CD8-positive, alpha-beta memory T cell (primary cell): ENCODE measurements at places on chromosomes 6 and 20. TPM values are rescaled to one million over a fixed set of nuclear protein-coding genes. Genes with fewer than 3 reads are reported as not detected.

Gene ZBTB46
- polyA plus RNA-seq: 0.08 TPM

DNA sequence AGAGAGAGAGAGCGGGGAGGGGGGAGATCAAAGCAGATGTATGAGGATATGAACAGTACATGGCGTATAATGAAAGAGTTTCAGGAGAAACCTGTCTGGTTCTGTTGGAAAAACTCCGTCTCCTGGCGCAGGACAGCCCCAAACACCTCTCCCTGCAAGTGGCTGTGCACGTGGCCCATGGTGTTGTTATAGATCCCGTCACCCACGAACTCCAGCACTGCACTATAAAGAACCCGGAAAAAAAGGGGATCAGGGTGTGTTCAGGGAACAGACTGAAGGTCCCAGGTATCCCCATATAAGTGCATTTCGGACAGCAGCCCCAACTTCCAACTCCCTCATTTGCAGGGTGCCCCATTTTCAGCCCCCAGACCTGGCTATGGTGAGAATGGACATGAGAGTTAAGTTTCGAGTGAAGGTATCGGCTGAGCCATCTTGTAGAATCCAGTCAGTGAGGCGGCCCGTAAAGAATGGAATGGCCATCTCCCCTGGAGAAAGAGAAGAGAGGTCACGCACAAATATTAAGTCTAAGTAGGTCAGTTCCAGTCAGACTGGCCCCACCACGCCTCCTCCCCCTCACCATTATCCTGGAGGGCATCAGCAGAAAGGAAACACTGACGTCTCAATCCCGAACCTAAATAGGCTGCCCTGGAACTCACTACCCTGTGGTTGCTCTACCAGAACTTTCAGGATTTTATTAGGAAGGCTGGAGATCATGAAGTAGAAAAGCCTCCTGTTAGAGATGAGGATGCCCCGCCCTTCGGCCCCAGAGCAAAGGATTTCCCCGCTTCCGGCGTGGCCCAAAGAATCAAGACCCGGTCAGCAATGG lies 1.3 kb downstream of the TAP1 start:
- no peaks in the 10 kb centered on the region for H3K27me3 ChIP-seq
- peak overlapping the region; percentile 97 for H3K27ac ChIP-seq

GRCh38 chr20:50569864-50570836 lies 60.0 kb downstream of the PTPN1 start:
- H3K36me3 ChIP-seq: peaks cover 48% of the 10 kb centered on the region
- H3K27me3 ChIP-seq: no peaks in the 10 kb centered on the region
- no peak for DNase-seq
- H3K4me3 ChIP-seq: no peak overlapping the region
- H3K27ac ChIP-seq: peak overlapping the region; percentile 18

GRCh38 chr6:107114926-107115694 lies at the start of gene BEND3:
Gene BEND3, minus strand, starts transcription at chr6:107115515. Its CDS starts 16,230 bp downstream, at chr6:107099285.
- no peaks in the 10 kb centered on the region for H3K27me3 ChIP-seq
- DNase-seq: peak; percentile 28
- peak within 1 kb of the TSS; percentile 55 for H3K4me3 ChIP-seq

GRCh38 chr6:89928604-89929003 lies 34.3 kb downstream of the GJA10 start:
- H3K4me3 ChIP-seq: no peak overlapping the region
- no peak for DNase-seq
- peaks cover 3% of the 10 kb centered on the region for H3K36me3 ChIP-seq
- no peaks in the 10 kb centered on the region for H3K27me3 ChIP-seq

DNA sequence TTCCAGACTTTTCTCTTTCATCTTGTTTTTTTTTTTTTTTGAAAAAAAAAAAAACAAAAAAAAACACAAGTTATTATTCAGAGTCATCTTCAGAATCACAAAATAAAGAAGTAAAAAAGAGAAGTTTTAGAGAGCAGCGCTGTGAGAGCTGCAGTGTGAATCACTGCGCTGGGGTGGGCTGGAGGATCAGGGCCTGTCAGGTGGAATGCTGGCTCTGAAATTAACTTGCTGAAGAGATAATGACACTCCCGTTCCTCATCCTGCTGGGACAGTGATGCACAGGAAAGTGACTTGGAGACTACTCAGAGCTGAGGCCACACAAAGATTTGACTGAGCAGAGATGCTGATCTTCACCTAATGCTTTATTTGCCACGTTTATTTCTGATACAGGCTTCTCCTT lies 42.7 kb upstream of the CLDN20 start:
- H3K4me3 ChIP-seq: no peak overlapping the region
- no peaks in the 10 kb centered on the region for H3K27me3 ChIP-seq
- no peak overlapping the region for H3K27ac ChIP-seq
- DNase-seq: no peak

DNA sequence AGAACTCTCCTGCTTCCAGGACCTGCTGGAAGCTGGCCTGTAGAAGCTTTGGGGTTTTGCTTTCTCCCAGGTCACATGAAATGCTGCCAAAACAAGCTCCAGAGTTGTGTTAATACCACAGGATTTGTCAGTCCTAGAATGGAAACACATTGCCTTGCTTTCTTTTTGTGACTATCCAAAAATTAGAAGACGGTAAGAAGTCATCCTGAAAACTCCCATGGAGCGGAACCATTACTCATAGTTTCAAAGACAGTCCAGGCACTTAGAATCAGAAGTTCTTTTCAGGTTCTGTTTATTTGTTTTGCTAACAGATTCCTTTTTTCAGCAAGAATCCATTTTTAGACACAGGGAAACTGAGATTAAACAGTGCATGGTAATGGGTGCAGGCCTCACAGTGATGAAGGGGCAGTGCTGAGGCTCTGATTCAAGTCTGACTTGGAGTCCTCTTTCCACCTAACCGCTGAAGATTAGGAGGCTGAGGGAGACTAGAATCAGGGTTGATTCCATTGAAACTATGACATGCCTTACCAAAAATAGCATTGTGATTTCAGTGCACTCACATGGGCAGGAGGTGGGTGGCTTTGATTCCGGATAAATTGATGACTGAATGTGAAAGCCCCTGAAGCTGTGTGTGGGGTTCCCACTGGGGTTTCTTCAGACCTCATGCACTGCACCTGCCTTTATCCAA lies 72.2 kb upstream of the NAA20 start:
- no peak overlapping the region for H3K27ac ChIP-seq
- no peak for DNase-seq
- H3K4me3 ChIP-seq: no peak overlapping the region
- no peaks in the 10 kb centered on the region for H3K4me1 ChIP-seq
- no peaks in the 10 kb centered on the region for H3K27me3 ChIP-seq
